ENCODE measurements at places on chromosomes 7 and 10.

DNA sequence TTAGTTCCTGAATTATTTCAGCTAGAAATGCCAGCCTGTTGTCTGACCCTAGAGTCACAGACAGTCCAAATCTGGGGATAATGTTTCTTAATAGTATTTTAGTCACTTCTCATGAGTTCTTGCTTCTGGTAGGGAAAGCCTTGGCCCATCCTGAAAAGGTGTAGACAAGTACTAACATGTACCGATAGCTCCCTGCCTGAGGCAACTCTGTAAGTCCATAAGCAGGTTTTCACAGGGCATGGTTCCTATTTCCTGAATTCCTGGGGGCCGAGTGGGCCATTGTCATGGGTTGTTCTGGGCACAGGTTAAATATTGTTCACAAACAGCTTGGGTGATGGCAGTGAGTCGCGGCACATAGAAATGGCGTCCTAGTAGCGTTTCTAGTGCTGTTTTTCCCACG is 3.1 kb upstream of the ZNF117 start:
- DNase-seq = no peak

- no peak for DNase-seq
These were observed at the start of gene SLC39A12 for GRCh38 chr10:17951868-17952371. Gene SLC39A12 (plus strand): TSS chr10:17951918. CDS start chr10:17953277, 1,359 bp downstream.

DNA sequence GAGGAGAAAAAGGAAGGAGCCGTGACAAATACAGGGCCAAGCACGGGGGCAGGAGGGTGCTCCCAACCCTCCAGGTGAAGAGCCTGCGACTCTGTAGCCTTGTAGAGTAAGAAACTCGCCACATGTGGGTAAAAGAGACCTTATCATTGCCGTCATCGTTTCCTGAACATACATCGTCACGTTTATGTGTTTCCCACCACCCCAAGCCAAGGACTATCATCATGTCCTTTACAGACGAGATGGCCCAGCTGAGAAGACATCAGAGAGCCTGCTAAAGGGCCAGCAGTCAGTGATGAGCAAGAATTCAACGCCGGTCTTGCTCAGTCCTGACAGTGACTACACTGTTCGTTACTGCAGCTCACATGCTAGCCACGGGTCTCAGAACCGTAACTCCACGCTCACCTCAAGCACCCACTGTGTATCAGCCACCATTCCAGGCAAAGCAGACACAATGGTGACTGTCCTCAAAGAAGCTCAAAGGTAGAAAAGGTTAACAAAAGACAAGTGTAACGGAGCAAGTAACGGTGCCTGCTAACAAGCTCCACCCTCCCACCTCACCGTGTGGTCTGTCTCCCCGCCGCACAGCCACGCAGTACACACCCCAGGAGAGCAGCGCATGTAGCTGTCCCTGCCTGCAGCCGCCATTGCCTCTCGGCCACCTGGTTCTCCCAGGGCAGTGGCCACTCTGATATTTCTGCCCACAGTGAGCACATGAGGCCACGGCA is 147.8 kb downstream of the MAD1L1 start:
- DNase-seq = no peak

GRCh38 chr10:10819206-10819856 is 198.3 kb upstream of the CELF2 start:
- DNase-seq = no peak

GRCh38 chr7:151242159-151243044 is 6.1 kb downstream of the SMARCD3 start:
- no peak for DNase-seq

DNA sequence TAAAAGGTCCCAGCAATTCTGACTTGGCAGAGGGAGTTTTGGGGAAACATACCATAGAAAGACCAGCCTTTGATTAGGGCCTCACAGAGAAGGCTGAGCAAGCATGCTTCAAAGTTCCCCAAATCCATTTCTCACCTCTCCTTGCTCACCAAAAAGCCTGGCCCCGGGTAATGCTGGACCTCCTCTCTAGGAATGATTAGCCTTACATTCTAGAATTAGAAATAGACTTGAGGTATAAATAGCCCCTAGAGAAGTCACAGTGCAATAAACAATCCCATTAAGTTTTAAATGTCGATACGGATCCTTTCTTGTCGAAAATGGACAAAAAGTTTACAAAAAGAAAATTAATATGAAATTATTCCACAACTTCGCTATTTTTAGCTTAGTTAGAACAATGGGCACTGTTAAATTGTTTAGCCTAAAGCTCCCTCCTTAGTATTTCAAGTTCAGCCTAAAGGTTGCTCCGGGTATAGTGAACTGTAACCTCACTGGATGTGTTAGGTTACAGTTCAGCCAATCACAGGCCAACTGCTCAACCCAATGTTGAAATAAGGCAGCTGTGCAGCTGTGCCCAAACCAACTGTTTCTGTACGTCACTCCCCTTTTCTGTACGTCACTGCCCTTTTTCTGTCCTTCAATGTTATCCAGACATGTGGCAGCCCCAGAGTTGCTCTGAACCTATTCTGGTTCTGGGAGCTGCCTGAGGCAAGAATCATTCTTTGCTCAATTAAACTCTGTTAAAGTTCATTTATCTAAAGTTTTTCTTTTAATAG is 7.9 kb upstream of the GSDME start:
- no peak for DNase-seq

DNA sequence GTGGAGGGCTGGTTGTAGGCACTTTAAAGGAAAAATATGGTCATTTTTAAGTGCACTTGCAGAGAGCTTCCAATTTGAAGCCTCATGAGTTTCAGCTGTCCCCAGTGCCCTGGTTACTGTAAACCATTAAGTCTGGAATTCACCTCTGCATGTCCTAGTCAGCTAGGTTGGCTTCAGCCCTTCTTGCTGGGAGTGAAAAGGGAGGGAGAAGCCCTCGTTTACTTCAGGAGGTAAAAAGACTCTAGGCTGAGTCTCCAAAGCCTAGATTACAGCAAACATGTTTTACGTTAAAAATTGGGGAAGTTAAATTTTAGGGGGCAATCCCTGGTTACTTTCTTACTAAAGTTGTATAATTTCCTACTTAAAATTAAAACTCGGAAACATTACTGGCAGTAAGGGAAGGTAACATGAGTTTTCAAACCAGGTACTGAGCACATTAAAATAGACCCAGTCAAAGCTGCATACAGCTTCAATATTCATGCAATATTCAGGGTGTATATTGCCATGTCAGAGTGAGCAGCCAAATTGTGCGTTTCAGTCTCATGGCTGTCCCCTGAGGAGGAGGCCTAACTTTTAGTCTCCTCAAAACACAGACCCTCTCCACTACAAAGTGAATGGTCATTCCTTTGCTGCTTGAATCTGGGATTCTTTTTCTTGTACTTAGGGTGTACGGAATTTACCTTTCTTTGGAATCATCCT is 156.7 kb downstream of the PRKG1 start:
- DNase-seq = no peak

- DNase-seq = no peak
These were observed 680.8 kb downstream of the PHTF2 start for GRCh38 chr7:78479348-78479747.

GRCh38 chr10:19209319-19209718 is 160.7 kb downstream of the MALRD1 start:
- DNase-seq = no peak

DNA sequence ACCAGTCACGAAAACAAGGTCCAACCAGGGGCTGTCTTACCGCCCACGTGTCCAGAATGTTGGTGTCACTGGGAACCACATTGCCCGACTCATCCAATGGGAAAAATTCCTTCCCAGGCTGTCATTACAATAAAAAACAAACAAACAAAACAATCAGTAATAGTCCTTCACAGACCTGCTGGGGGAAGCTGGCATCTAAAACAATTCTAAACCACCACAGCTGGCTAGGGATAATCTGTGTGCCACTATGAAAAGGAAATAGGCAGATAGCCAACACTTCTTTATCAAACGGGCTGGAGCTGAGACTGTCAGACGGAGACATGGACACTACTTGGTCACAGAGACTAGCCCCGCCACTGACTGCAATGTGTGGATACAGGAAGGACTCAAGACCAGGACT is 9.2 kb downstream of the AKR1B1 start:
- DNase-seq = no peak

DNA sequence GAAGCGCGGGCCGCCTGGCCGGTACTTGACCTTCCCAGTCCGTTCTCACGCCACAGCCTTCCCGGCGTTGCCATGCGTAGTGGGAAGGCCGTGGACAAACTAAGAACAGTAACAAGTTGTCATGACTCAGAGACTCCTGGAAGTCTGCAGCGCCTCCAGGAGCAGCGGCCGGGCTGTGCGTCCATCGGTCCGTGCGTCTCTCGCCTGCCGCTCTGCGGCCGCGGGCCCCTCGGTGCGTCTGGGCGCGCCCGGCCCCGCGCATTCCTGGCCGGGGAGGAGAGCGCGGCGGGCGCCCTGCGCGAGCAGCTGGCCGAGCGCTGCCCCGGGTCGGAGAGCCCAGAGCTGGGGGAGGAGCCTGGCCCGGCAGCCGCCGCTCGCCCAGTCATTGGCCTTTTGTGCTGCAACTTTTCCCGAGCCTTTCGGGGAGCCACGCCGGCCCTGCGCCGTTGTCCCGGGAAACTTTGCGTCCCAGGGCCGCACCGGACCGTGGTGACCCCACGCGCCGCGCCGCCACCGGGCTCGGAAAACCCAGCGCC is 123.7 kb downstream of the TACC2 start:
- DNase-seq = no peak

DNA sequence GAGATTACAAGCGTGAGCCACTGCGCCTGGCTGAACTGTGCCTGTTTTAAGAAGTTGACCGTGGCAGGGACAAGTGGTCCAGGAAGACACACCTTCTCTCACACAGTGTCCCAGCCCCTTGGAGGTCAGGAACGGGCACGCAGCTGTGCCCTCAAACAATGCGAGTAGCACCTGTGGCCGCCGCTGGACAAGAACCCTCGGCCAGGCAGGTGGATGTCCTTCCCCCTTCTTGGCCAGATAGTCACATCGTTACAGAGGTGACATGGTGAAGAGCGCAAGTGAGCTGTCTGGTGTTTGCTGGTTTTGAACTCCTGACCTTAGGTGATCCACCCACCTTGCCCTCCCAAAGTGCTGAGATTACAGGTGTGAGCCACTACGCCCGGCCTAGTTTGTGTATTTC is 8.8 kb downstream of the ZFAND2A start:
- no peak for DNase-seq

- DNase-seq = peak; percentile 92
These were observed 2.1 kb upstream of the XRCC2 start for GRCh38 chr7:152677808-152678670.

- no peak for DNase-seq
These were observed 28.5 kb upstream of the ZMYND11 start for GRCh38 chr10:106740-107139.

DNA sequence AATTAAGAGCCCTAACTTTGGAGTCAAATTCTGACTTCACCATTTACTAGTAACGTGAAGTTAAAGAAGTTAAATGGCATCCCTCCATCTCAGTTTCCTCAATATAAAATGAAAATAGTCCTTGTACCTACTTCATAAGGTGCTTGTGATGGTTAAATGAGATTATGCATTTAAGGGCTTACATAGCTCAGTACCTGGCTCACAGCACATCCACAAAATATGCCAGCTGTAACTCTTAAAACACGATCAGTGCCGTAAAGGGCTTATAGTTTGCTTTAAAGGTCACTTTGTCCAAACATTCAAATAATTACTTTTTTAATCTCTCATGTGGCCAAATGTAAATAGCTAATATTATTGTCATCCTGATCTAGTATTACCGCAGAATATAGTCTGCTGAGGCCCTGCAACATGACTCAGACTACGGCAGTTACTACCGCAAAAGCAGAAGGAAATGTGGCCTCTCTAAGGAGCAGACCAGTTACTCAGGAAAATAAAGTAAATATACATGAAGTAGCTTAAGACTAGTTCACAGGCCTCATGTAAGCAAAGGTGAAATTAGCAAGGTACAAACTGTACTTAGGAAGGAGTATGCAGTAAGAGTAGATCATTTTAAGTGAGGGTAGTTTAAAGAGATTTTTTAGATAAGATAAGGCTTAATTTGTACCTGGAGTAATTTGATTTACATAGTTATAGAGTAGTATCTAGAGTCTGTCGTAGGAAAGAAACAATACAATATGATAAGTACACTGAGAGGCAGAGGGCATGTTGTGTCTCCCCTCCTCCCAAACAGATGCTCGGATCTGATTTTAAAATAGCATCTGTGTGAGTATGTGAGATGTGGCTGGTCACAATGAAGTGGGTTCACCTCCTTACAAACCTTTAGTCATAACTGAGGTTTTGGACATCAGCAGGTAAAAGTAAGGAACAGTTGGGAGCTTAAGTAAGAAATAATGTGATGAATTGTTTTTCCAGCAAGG is 13.1 kb downstream of the CASP2 start:
- DNase-seq = no peak

DNA sequence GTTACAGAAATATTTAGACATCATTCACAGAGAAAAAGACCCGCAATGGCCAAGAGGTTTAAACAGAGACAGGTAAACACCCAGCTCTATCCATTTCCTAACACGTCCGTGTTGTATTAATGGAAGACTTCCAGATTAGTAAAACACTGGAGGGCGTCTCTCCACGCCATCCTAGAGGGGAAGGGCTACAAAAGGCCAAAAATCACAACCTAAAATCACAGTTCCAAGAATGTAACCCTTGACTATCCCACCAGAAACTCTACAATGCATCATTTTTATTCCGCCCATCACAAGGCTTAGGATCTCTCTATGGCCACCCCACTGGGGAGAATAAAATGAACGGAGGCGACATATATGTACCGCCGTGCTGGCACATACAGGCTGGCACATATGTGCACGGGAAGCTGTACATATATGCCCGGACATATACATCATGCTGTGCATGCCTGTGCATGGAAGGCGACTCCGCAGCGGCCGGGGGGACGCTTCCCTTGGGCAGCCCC is 734 bp downstream of the PCLO start:
- DNase-seq = no peak

GRCh38 chr7:54879776-54880175 is 120.8 kb upstream of the SEC61G start:
- no peak for DNase-seq

- DNase-seq = no peak
These were observed 124.5 kb downstream of the CHN2 start for GRCh38 chr7:29318853-29319718.

DNA sequence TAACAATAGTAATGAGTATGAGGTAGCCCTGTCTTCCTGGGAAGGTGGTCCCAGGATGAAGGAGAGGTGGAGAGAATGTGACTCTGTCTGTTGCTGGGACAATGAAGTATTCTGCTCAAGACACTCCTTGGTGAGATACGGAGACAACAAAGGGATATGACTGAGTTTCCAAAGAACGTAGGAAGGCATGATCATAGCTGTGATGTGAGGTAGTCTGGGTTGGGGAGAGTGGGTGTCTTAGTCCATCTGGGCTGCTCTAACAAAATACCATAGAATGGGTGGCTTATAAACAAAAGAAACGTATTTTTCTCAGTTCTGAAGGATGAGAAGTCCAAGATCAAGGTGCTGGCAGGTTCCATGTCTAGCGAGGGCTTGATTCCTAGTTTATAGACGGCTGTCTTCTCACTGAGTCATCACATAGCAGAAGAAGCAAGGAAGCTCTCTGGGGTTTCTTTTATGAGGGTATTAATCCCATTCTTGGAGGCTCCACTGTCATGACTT is 84.9 kb upstream of the RHOBTB1 start:
- no peak for DNase-seq

DNA sequence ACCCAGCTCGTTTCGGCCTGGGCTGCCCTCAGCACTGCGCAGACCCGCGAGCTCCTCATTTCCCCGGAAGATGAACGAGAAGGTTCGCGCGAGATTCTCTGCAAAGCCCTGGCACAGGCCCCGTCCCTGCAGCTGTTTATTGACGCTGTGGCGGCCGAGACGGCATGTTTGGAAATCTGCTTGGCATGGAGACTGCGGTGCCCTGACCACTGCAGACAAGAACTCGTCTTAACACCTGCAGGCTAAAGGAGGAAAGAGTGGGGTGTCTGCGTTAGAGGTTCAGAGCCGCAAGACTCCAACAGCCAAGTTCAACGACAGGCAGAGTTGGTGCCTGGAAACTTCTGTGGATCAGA is 125.6 kb downstream of the DNAJB6 start:
- DNase-seq = peak; percentile 36

GRCh38 chr7:140610204-140611165 is 30.1 kb downstream of the DENND2A start:
- DNase-seq = no peak

Measured in NCI-H1092 (cell line).